ENCODE measurements at places on chromosomes 2 and 18. TPM values are rescaled to one million over a fixed set of nuclear protein-coding genes. Genes with fewer than 3 reads are reported as not detected.

DNA sequence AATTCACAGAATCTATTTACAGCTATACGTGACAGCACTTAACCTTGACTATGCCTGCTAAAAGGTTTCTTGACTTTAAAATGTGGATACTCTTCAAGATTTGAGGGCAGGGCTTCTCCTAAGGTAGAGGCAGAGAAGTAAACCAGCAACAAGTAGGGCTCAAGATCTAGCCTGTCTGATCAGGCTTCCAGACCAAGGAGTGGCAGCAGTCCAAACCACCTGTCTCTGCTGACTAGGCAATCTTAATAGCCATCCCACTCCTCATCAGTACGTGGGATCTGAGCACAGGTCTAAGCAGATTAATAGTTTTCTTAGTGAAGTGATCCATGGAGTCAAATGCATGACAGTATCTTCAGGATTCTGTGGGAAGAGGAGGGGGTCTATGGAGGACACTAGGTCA, 100.4 kb downstream of the GPD2 start:
- no peak for DNase-seq

The TTR gene
- not detected for total RNA-seq

The MAB21L4 gene
- total RNA-seq, result not detected

DNA sequence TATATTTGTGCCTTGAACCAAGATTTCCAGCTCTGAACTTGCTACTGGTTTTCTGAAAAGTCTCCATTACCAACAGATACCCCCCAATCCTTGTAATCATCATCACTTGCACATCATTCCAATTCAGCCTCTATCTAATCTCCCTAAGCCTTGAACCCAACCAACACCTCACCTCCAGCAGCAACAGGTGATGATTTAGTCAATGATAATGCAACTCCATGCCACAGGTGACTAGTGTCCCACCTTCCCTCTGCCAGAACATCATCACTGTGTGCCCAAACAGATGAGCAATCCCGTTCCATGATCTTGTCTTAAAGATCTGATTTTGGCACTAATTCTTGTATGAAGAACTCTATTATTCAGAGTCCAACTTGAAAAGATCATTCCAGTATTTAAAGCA, 67.5 kb downstream of the TIMM21 start:
- no peak for DNase-seq

The C1QL2 gene
- total RNA-seq, result not detected

GRCh38 chr2:74222300-74222650, 23.9 kb downstream of the MTHFD2 start:
- DNase-seq, result no peak

The OSR1 gene
- 124 TPM for total RNA-seq

- DNase-seq, result no peak
These were observed 3.2 kb downstream of the CFLAR start for GRCh38 chr2:201118961-201119854.

DNA sequence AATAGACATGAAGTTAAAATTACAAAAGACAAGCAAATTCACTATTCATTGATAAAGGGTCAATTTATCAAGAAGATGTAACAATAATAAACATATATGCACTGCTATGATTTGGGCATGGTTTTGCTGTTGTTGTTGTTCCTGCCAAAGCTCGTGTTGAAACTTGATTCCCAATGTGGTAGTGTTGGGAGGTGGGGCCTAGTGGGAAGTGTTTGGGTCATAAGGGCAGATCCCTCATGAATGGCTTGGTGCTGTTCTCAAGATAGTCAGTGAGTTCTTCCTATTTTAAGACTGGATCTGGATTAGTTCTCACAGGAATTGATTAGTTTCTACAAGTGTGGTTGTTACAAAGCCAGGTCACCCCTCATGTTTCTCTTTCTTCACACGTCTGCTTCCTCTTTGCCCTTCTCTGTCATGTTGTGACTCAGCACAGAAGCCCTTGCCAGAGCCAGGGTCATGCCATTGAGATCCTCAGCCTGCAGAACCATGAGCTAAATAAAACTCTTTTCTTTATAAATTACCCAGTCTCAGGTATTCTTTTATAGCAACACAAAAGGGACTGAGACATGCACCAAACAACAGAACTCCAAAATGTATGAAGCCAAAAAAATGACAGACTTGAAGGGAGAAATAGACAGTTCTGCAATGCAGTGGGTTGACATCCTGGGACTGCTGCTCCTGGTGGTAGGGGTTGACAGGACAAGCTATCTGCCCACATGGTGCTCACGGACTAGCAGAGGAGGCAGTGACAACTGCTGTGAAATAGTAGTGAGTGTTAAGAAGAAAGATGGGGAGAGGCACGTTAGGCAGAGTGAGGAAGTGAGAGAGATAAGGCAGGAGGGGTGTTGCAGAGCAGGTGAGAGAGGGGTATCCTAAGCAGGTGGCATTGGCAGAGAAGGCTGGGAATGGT, 18.6 kb upstream of the SKA1 start:
- no peak for DNase-seq

GRCh38 chr18:24770311-24771024, 310.0 kb downstream of the HRH4 start:
- no peak for DNase-seq

The FBXO36 gene
- 3.5 TPM for total RNA-seq

The EVX2 gene
- not detected for total RNA-seq

The ZNF407 gene
- 13.4 TPM for total RNA-seq

The MC5R gene
- not detected for total RNA-seq

The SLC23A3 gene
- total RNA-seq, result 1.1 TPM

The STAT4 gene
- total RNA-seq, result 4.6 TPM

The COPS7B gene
- 26.3 TPM for total RNA-seq

The TNS1 gene
- total RNA-seq, result 453 TPM

DNA sequence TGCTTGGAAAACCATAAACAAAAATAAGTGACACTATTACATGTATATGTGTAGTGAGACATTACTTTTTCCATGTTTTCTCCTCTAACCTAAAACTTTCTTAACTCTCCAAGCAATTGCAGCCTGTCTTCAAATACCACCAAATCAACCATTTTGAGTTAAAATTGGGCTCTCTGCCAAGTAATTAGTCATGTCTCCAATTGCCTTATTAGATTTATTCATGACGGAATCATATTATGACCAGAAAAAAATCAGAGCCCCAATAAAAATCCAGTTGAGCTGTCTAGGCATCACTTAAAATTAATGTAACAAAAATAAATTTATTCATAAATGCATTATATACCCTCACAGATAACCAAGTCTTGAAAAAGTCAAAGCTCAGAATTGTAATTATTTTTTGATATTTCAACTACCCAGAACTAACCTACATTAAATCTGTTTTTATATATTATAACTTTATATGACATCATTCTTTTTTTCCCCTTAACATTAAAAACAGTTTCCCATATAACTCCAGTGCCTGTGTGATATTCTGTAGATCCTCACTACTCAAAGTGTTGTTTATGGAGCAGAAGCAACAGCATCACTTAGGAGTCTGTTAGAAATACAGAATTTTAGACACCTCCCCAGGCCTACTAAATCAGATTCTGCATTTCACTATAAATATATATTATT, 157.0 kb downstream of the ERBB4 start:
- DNase-seq, result no peak

- DNase-seq, result no peak
These were observed 217.8 kb upstream of the STON1 start for GRCh38 chr2:48312126-48312525.

DNA sequence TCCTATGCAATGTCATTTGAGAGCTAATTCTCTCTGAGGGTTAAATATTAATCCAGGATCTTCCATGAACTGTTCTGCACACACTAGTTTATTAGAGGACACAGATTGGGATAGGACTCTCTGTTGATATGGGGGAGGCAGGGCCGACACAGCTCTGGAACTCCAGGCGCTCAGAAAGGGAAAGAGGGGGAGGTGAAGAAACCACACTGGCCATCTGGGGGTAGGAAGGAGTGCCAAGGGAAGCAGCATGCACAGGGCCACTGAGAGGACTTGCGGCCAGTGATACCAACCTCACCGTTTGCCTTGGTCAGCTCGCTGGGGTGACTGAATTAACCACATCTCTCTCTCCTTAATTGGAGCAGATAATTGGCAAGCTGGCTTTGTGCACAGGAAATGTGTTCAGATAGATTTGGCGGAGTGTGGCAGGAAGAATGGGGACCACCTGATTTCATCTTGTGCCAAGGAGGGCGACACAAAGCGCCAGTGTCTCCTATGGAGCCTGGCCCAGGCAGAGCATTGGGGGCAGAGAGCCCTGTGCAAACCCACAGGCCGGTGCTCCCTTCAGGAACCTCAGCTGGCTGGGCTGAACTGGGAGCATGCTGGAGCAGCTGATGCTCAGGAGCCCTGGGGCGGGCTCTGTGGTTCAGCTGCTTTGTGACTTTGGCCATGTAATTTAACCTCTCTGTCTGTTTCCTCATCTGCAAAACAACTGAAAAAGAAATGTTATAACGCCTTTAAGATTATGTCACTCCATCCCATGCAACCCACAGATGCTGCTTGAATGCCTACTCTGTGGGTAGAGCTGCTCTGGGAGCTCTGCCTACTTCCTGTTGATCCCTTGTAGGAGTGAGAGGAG, 114.7 kb upstream of the STON1 start:
- no peak for DNase-seq

The ID2 gene
- total RNA-seq, result 321 TPM

GRCh38 chr2:102677244-102678215, 58.2 kb downstream of the SLC9A2 start:
- no peak for DNase-seq

DNA sequence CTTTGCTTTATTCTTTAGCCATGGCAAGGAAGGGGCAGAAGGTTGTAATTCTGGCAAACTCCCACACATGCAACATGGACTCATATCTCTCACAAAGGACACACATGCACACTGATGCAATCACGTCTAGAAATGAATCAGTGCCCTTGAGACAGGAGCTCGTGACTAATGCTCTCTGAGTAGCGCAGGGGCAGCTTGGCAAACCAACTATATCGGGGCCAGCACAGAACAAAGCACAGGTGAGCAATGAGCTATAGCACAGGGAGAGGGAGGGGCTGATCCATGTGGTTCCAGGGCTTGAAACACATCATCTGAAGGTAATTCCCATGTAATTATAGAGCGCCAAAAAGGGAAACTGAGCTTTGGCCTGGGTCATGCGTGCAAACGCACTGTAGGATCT, 165.2 kb upstream of the KLF7 start:
- DNase-seq, result peak; percentile 40

DNA sequence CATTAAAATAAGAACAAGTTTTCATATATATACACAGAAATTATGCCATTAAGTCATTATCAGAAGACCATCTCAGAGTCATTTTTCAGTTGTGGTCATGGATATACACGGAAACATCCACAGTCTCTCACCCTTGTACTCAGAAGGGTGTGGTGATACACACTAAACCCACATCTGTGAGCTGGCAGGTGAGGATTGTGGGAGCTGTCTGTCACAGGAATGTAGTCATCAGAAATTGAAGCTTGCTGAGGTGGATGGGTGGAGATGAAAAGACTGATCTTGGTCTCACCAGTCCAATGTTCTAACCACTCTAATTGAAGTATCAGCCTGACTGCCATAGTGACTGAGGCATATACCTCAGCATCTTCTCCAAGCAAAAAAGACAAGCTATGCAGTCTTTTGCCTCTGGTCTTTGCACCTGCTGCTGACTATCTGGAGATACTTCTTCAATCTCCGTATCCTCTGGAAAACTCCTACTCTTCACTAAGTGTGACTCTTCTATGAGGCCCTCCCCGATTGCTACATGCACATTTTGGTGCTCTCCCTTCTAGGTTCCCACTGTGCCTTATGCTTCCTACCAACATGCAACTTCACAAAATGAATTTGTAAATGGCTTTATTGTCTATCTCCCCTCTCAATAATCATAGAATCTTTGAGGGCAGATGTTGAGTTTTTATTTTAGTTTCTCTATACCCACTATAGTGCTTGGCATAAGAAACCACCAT, 232.8 kb downstream of the DYM start:
- no peak for DNase-seq

The MAP2 gene
- total RNA-seq, result 36.4 TPM

GRCh38 chr2:189673661-189674373, 653 bp upstream of the ANKAR start:
- DNase-seq, result no peak

GRCh38 chr2:5756272-5756671, 64.1 kb downstream of the SOX11 start:
- no peak for DNase-seq

GRCh38 chr2:85503168-85503850, 35.7 kb upstream of the MAT2A start:
- no peak for DNase-seq

DNA sequence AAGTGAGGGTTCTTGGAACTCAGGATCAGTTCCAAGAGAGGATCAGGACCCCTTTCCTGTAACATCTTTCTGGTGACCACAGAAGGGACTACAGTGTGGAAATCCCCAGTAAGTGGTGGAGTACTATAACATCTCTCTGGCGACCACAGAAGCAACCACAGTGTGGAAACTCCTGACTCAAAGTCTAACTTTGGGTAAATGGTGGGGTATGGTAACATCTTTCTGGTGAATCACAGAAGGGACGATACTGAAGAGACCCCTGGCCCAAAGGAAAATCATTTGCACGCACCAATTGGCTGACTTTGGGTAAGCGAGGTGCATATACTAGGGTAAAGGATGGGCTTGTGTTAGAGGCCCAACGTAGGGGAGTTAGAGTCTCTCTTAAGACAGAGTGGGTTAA, 56.3 kb upstream of the GULP1 start:
- no peak for DNase-seq

The SRD5A2 gene
- not detected for total RNA-seq

The MC2R gene
- total RNA-seq, result not detected

The SERPINB10 gene
- total RNA-seq, result 1.7 TPM

DNA sequence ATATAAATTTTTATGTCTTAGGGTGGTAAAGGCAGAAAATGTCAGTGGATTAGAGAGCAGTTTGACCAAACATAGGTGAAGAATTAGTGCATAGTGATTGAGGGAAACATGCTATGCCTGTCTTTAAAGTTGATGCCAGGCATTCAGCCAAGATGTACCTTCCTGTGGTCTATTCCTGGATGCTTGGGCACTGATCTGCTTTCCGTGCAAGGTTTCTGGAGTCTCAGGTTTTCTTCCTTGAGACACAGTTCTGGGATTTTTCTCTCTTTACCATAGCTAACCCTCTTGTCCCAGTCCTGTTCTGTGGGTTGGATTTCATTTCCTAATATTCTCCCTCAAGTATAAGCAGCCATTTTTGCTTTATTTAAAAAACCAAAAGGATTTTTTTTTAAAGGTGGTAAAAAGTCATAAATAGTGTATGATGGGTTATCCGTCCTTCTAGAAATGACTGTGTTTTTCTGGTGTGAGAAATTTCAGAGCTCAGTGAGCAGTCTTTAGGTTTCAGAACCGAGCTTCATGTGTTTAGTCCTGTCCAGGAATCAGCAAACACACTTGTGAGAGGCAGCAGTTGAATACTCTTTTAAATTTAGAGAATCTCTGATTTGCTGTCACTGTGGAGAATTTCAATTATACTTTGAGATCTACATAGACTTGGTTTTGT, 43.0 kb upstream of the CYBRD1 start:
- DNase-seq, result no peak
